ENCODE measurements at places on chromosomes 5 and 9.

DNA sequence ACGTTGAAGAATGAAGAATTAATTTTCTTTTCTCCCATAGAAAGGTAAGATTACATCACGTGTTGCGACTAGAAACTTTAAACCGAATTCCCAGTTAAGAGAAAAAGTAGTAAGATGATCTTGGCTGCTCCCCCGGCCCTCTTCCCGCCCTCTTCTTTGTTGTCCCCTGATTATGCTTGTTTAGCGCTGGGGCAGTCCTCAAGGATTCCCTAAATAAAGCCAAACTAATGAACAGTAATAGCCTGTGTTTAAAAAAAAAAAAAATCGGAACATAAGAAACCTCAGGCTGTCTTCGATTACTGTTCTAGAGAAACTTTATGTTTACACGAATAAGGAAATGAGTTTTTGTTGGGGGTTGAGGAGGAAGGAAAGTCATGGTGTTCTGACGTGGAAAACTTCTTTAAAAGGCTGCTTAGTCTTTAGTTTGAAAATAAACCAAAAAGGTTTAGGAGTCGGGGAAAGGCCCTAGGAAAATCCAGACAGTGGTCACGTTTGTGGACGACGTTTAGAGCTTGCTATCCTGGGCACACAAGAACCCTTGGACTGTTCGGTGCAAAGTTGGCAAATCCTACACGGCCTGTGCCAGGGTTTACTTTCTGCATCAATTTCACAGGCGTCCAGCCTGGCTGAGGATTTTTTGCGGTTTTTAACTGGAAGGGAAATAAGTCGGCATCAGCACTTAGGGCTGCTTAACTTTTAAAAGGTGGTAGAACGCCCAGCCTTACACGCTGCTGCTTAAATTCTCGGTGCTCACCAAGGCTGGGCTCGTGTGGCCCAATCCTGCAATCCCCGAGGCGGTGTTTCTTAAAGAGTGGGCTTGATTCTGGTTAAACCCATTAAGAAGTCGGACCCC, 1.1 kb upstream of the MAT2B start:
- no peak for DNase-seq

DNA sequence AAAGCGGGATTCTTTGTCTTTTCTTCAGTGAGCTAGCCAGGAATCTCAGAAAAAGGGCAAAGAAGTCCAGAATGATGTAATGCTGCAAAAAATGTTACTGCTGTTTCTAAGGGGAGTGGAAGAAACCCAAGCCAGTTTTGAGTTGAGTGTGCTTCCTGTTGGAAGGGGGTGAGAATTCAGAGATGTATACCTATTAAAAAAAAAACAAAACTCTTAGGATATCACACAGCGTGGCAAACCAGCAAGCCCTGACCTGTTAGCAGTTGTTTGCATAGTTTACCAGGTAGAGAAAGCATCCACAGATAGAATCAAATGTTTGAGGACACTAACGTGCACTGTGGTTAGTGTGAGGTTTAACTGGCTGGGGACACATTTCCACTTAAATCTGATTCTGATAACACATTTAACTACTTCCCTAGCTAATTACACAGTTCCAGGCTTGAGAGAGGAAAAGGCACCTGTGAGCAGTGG, 11.4 kb downstream of the BASP1 start:
- DNase-seq, result no peak

DNA sequence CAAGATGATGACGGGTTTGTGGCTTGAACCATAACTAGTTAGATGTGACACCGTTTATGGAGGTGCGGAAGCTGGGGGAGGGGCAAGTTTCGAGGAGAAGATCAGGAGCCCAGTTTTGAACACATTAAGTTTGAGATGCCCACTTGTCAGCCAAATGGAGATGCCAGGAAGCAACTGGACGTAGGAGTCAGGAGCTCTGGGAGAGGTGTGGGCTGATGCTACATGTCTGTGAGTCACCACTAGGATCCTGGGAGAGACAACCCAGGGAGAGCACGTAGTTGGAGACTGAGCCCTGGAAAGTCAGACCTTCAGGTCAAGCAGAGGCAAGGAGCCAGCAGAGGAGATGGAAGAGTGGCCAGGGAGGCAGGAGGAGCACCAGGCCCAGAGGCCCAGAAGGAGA, 48.8 kb upstream of the SLC25A51 start:
- DNase-seq, result no peak

GRCh38 chr5:78592735-78593386, 55.7 kb downstream of the LHFPL2 start:
- no peak for DNase-seq

- no peak for DNase-seq
Observed at GRCh38 chr5:12691330-12691729, 787.1 kb upstream of the CTNND2 start.

DNA sequence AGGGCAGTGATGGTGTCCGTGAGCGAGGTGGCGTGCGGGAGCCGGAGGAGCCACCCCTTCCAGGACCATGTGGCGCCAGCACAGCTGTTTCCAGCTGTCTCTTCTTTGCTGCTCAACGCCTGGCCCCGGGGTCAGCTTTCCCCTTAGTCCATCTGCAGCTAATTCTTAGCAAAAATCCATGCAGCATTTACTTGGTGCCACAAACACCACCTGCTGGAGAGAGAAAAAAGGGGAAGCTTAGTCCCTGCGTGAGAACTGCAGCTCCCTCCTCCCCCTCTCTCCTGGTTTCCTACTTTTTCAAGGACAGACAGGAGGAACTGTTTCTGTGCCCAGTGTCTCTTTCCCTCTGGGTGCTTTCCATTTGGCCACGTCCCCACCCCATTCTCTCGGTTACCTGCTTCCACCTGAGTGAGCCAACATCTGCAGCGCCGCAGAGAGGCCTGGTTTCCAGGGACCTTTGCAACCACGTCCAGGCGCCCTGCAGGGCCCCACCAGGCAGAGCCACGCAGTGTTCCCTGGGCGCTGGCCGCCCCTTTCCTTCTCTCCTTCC, 3.4 kb downstream of the SLC6A19 start:
- no peak for DNase-seq

GRCh38 chr9:102178811-102179210, 440.4 kb upstream of the GRIN3A start:
- DNase-seq, result no peak

Measured in NCI-H1436 treated with DMSO at 0.1 percent for 48 hours (cell line).